ENCODE measurements at places on chromosomes 6 and 20.

- DNase-seq: no peak
These were observed 54.1 kb downstream of the BPIFB1 start for GRCh38 chr20:33337119-33337518.

DNA sequence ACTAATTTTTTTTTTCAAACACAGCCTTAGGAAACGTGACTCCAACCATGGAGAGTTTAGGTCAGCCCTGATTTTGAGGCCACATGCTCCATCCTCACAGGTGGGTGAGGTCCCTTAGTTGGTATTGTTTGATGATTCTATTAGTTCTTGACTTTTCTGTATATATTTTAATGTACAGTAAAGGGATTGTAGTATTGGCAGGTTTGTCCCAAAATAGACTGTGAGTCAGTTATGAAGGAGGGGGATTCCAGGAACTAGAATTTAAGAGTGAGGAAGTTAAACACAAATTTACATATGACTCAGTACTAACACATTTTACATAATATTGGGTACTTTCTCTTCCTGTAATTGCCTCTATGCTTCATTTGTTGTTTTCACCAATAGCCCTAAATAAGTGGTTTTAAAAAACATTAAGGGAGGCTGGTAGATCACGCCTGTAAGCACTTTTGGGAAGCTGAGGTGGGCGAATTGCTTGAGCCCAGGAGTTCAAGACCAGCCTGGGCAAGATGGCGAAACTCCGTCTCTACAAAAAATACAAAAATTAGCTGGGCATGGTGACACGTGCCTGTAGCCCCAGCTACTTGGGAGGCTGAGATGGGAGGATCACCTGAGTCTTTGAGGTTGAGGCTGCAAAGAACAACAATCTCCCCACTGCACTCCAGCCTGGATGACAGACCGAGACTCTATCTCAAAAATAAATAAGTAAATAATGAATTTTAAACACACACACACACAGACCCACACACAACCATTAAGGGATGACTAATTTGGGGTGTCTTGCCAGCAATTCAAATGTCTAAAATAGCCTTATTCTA is 81.8 kb downstream of the SGK1 start:
- DNase-seq: peak; percentile 74

DNA sequence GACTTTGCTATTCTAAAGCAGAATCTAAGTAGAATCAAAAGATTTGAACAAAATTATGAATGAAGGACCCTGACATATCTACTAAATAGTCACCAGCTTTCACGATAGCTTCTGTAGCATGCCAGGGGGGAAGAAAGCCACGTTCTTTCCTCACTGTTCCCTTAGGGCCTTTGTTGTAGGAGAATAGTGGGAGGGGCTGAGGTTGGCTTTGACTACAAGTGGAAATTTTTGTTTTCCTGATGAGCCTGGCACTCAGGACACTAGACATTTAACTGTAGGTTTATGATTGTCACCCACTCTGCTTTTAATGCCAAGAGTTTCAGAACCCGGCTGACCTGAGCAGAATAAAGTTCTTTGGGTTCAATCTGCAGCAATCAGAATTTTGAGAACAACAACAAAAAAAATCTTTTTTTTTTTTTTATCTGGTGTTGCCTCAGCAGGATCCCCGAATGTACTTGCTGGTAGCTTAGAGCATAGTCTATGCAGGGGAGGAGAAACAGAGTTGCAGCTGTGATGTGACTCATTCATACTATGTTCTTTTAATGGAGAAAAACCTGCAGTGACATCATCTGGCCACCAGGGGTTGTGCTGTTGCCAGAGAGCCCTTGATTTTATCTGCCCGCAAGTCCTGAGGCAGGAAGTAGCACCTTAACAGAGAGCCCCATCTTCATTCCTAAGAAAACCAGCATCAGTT is 38.5 kb downstream of the TPD52L1 start:
- peak; percentile 68 for DNase-seq

DNA sequence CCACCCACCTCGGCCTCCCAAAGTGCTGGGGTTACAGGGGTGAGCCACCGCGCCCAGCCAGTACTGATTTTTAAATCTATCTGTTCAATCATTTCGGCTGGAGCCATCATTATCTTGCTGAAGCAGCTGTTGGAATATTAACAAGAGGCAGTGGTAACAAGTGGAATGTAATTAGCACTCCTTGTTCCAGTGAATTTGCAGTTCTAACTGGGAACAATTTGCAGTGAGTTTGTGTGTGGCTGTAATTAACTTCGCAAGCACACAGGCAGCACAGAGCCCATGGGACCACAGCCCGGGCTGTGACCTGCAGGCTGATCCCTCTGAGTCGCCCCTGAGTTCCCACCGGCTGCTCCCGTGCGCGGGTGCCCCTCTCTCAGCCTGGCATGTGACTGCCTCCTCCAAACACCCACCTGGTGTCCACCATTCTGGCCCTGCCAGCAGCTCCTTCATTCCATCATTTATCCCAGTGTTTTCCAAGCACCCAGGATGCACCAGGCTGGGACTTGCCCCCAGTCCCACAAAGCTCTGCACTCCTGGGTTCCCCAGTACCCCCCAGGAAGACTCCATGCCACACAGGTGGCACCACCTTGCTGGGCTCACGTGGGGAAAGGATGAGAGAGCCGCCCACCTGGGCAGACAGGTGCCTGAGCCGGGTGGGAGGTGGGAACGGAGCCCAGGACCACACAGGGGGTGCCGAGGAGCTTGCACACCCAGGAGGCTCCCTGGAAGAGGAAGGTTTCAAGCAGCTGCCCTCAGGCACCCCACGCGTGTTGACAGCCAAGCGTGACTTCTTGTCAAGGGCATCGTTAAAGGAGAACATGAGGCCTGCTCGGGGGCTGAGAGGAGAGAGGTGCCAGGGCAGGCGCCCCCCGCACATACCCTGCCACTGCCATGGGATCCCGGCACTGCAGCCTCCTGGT is 75.2 kb downstream of the YTHDF1 start:
- DNase-seq: no peak

- no peak for DNase-seq
These were observed 12.8 kb upstream of the ILRUN start for GRCh38 chr6:34709386-34709785.

- DNase-seq: no peak
These were observed 33.2 kb upstream of the TFAP2C start for GRCh38 chr20:56595746-56596475.

DNA sequence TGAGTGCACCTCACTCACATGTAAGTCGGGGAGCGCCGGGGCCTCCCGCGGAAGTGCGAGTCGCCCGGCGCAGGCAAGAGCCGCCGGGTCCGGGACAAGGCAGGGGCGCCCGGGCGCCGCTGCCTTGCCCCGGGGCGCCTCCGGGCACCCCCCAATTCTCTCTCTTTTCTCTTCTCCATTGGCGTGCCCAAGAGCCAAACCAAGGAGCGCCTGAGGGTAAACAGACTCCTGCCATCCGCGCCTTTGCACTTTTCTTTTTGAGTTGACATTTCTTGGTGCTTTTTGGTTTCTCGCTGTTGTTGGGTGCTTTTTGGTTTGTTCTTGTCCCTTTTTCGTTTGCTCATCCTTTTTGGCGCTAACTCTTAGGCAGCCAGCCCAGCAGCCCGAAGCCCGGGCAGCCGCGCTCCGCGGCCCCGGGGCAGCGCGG is 36.8 kb downstream of the GNAS start:
- DNase-seq: no peak

- no peak for DNase-seq
These were observed 1.4 kb upstream of the MARCKS start for GRCh38 chr6:113855500-113856374.

- no peak for DNase-seq
These were observed 8.4 kb downstream of the MBOAT1 start for GRCh38 chr6:20203561-20204511.

GRCh38 chr6:166946125-166946524 is 10.2 kb downstream of the RNASET2 start:
- no peak for DNase-seq

GRCh38 chr6:2175825-2176224 is 69.6 kb downstream of the GMDS start:
- no peak for DNase-seq

GRCh38 chr6:39553029-39553428 is 172.2 kb downstream of the KIF6 start:
- no peak for DNase-seq

- DNase-seq: no peak
These were observed 373.8 kb upstream of the MMS22L start for GRCh38 chr6:97656706-97657350.

- no peak for DNase-seq
These were observed 181.1 kb downstream of the BCKDHB start for GRCh38 chr6:80287607-80288006.

- DNase-seq: no peak
These were observed 3.1 kb downstream of the NTSR1 start for GRCh38 chr20:62711703-62712101.

- DNase-seq: no peak
These were observed 49.4 kb upstream of the SLC22A23 start for GRCh38 chr6:3506200-3506599.

GRCh38 chr6:20827798-20828197 is 293.5 kb downstream of the CDKAL1 start:
- DNase-seq: no peak

GRCh38 chr20:58906894-58907293 is 54.4 kb downstream of the GNAS start:
- peak; percentile 31 for DNase-seq

GRCh38 chr6:47452899-47453298 is 24.7 kb upstream of the CD2AP start:
- no peak for DNase-seq

DNA sequence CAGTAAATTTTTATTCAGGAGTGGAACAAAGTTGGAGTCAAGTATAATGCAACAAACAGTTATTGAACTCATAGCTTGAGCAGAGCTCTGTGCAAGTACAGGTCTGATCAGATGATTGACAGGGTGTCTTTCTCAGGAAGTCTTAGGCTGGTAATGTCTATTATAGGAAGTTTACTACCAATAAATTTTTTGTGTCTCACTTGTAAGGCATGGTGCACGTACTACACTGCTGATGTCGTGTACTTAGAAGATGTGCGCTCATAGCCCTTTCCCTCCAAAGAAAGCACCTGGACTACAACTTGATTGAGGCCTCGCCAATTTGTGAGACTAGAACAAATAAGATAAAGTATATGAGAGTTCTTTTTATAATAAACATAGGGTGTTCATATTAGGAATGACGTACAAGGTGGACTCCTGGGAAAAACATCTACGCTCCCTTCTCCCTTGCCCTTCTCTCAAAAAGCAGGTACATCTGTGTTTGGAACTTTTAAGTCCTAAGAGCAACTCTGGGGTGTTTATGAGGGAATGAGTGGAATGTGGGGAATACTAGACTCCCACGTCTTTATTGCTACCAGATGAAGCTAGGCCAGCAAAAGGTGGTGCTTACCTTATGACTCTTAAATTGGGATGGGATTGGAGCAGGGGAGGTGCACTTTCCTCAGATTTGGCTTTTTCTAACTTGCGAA is 1.5 kb downstream of the NDUFAF5 start:
- DNase-seq: no peak

DNA sequence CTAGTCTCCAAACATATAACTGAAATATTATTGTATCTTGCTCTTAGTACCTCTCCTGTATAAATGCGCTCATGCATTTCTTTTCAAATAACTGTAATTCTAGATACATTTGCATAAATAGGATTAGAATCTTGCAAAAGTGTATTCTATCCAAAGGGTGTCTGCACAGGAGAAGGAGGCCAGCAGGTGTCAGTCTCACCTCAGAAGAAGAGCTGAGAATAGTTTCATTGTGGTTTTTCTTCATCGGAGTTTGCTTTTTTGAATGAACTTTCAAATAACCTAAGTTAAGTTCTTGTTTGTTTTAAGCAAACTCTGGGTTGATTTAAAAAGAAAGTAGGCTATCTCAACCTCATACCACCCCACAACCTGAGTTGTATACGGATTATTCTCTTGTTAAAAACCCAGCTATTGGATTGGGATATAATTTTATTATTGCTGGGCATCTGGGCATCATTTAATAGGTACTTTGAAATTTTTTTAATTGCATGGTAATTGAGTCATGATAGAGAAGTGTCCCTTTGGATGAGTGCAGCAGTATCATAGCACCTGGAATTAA is 125.0 kb upstream of the MLIP start:
- DNase-seq: no peak

GRCh38 chr6:156175433-156175832 is 601.7 kb upstream of the ARID1B start:
- DNase-seq: no peak

DNA sequence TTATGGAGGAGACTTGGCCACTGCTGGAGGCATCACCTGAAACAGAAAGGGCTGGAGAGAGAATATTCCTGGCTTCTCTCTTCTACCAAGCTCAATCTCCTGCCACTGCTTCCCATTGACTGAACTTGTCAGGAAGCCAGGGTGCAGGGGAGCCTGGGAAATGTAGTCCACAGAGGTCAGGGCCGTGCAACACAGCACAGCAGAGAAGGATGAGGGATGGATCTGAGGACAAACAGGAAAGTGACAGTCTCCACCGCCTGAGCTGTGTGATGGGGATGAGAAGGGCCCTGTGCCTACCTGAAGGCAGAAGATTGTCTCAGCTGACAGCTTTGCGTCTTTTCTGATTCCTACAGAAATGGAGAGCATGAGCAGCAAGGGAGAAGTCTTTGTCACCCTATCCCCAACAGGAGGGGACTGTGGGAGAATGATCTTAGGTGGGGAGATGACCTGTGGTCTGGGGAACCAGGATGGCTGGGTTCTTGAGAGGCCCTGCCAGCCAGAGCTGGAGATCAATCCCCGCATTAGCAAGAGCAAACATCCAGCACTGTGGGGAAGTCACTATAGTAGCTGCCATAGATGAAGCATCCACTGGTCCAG is 114.2 kb downstream of the SNX5 start:
- DNase-seq: no peak

DNA sequence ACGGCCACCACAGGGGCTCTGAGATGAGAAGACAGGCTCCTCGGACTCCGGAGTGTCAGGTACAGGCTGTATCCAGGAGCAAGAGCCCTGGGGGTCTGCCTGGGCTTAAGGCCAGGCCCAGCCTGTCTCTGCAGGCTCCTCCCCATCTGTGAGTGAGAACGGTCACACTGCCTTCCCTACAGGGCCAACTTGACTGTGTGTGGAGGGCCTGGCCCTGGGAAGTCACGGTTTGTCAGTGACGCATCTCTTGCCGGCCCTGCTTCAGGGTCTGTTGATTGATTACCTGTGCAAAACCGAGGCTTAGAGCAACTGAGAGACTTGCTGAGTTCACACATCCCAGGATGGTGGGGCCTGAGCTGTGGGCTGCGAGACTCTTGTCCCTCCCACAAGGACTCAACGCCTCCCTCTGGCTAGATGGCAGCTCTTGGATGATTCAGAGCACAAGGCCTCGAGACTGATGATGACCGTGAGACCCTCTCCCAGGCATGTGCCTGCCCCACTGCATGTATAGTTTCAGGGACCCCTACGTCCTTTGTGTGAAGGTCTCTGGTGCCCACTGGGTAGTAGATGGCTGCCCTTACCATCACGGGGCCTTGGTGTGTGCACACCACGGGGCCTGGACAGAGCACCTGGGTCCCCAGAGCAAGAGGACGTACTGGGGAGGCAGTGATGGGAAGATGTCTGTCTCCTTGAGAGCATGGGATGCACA is 5.9 kb downstream of the RBM38 start:
- DNase-seq: no peak

- DNase-seq: no peak
These were observed 48.2 kb upstream of the LRRC1 start for GRCh38 chr6:53746442-53747103.

GRCh38 chr6:112951829-112952228 is 604.7 kb downstream of the RFPL4B start:
- no peak for DNase-seq
